Mucosa of descending colon (tissue), 3 donors: ENCODE measurements at places on chromosomes 5 and 9.

DNA sequence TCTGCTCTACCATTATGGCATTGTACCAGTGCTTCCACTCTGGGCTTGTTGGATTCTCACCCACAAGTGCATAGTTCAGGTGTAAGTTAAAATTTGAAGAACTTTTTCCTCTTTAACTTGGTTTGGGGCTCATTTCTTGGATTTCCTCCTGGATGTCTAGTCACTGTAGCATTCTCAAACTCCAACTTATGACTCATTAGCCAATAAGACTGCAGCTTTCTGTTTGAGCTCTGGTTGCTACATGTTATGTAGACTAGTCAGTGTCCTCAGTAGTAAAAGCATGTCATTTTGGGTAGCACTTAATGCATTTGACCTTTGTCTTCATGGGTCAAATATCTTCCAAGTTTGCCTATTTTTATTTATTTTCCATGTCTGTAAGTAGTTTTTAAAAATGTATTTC is 790.8 kb downstream of the BRINP1 start:
- no peak for DNase-seq

GRCh38 chr9:136229096-136230065 is 16.2 kb downstream of the QSOX2 start:
- DNase-seq, result no peak

DNA sequence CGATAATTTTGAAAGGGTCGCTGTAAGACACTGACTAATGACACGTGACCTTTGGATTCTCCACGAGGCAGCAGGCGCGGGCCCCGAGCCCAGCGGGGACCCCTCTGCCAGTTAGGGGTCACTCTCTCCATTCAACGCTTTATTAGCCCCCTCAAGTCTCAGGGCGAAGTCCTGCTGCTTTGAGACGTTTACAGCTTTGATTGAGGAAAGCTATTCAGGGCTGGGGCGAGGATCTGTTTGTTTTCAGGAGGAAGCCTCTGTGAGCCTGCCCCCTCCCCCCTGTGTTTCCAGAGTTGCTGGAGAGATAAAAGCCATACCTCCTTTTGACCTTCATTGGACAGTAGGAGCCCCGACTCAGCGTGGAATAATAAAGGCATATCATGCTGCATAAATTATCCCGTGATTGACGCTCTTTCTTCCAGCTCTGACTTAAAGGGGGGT is 31.4 kb upstream of the MSX2 start:
- DNase-seq, result no peak

DNA sequence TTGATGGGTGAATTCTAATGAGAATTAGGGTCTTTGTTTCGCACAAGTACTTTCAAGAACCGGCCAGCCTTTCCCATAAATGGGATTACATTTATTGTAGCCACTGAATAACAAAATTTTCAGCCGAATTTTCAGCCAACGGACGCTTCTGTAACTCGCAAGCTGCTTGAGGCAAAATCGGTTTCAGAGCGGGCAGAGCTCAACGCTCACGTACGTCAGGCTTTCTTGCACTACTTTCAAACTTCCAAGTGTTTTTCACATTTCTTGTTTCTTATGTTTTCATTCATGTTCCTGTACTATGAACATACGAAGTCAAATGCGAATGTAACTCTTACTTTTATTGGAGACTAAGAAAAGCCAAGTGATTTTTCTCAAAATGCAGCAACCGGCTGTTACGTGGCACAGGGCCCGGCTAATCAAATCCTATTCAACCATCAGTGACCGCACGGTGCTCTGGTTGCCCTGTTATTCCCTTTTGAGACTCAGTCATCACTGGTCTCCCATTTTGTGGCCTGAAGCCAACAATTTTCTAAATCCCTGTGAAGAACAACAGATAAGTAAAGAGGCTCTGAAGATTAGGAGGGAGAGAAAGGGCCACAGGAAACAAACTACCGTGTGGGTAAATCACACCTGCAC is 68.5 kb downstream of the SLC28A3 start:
- no peak for DNase-seq

DNA sequence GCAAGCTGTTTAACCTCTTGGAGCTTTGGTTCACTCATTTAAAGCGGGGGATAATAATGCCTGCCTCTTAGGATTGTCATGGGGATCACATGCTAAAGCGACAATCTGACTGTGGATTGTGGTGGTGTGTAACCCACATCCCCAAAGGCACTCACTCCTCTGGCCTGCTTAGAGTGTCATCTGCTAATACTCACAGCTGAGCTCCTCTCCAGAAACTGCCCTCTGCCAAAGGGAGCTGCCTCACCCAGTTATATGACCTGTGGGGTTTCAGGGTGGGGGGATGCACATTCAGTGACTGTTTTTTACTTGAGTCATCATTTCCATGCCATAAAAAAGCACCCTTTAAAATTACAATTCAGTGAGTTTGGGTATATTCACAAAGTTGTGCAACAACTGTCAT is 110.0 kb upstream of the SPOCK1 start:
- DNase-seq, result no peak

DNA sequence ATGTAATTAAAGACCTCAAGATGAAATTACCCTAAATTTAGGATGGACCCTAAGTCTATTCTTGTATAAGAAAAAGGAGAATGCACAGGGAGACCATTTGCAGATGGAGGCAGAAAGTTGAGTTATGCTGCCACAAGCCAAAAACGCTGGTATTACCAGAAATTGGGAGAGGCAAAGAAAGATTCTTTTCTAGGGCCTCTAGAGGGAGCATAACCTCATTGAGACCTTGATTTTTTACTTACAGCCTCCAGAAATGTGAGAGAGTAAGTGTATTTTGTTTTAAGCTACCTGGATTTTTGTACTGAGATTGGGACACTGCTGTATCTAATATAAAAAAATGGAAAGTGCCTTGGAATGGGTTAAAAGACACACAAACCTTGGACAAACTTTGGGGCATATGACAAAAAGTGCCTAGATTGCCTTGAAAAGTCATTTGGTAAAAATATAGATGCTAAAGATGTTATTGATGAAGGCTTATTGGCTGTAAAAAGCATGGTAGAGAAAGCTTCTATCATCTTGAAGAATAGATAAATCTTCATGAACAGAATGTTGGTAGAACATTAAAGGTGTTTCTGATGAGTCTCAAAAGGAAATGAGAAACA is 174.7 kb upstream of the PRDM9 start:
- no peak for DNase-seq

GRCh38 chr9:71210326-71210725 is 88.9 kb upstream of the TRPM3 start:
- no peak for DNase-seq

GRCh38 chr9:84163052-84163650 is 177.4 kb downstream of the SLC28A3 start:
- DNase-seq, result no peak

DNA sequence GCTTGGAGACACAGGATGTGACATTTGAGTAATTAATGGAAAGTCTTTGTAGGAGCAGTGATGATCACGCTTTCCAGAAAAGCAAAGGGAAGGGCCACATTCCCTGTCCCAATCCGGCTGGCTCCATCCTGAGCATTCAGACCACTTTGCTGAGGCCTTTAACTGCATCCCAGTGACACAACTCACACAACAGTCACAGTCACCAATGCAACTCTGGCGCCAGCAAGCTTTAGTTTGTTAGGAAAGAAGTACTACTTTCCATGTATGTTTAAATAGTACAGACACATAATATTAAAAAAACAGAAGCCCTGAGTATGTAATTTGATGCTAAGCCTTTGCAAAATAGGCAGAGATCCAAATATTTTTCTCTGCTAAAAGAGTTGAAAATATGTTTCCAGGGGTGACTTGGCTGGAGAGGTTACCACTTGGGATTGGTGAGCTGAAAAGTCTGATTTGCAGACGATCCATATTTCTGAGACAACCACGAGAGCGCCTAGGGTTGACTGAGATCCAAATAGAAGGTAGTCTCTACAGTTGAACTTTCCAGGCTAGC is 31.7 kb upstream of the GAS1 start:
- DNase-seq, result no peak

GRCh38 chr5:115194676-115195075 is 25.0 kb upstream of the TRIM36 start:
- no peak for DNase-seq

- no peak for DNase-seq
Observed at GRCh38 chr5:138657360-138657759, 82.2 kb upstream of the HSPA9 start.

- DNase-seq, result no peak
Observed at GRCh38 chr5:172690258-172691075, 49.4 kb downstream of the NEURL1B start.

DNA sequence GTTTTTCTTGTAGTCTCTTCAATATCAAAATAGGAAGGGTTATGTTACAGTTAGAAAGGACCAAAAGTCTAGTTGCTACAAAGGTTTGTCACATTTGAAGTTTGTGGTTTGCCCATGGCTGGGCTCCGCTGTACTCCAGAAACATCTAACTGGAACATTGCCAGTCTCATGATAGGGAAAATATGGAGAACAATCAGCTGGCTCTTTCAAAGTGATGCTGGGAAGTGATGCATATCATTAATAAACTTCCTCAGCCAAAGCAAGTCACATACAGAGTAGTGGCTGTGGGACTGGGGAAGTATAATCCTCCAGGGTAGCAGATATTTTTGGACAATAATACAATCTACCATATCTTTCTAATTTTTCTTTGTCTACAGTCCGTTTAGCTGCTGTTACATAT is 8.8 kb downstream of the BTF3 start:
- DNase-seq, result no peak

DNA sequence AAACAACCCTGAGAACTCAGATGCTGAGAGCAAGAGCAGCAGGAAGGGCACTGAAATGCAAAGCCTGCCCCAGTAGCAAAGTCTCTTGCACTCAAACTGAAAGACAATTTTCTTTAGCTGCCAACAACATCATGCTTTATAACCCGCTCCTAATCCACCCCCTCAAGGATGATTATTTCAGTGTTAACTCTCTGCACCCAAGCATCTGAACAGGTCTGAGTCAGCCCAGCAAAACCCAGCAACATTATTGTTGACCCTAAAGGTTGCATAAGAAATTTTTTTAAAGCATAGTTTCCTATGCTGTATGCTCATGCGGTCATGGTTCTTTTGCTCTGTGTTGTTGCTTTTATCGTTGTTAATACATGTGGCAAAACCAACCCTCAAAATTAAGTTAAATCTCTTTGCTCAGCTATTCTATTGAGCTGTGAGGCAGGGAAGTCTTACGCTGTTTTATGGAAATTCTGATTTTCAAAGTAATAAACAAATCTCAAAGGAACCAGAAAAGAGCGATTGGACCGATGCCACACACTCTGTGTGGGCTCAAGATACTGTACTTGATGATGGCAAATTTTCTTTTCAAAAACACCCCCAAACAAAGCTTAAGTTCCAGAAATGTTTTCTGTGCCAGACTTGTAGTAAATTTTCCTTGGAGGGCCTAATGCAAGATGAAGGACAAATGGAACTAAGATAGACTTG is 440.6 kb upstream of the MPDZ start:
- DNase-seq, result no peak

DNA sequence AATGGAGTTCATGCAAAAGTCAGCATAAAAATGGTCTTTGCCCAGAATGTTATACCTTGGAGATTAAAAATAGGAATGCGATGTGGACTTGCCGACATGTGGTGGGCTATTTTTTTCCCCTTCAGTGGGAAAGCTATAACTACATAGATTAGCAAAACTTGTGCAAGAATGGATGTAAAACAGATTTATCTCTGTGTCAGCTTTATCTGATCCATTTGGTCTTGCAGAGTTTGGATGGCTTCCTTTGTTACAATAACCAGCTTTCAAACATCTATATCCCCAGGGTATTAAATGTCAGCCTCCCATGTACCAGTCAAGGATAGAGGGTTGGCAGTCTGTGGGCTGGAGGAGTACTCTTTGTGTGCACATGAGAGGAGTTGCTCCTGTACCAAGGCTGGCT is 284.9 kb downstream of the TMEM38B start:
- no peak for DNase-seq

DNA sequence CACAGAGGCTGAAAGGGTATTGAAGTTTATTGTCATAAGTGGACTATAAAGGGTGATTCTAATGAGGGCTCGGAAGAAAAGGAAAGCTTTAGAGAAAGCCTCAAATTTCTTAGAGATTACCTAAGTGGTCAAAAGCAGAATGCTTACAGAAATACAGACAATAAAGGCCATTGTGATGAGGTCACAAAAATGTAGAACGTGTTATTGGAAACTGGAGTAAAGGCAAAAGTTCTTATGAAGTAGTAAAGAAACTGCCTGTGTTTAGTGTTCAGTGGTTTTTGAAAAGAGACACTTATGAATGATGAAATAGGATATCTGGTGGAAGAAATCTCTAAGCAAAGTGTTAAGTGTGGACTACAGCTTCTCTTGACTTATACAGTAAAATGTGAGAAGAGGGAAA is 726.9 kb downstream of the DNAH5 start:
- no peak for DNase-seq

- DNase-seq, result no peak
Observed at GRCh38 chr5:5995819-5996218, 382.5 kb downstream of the MED10 start.

DNA sequence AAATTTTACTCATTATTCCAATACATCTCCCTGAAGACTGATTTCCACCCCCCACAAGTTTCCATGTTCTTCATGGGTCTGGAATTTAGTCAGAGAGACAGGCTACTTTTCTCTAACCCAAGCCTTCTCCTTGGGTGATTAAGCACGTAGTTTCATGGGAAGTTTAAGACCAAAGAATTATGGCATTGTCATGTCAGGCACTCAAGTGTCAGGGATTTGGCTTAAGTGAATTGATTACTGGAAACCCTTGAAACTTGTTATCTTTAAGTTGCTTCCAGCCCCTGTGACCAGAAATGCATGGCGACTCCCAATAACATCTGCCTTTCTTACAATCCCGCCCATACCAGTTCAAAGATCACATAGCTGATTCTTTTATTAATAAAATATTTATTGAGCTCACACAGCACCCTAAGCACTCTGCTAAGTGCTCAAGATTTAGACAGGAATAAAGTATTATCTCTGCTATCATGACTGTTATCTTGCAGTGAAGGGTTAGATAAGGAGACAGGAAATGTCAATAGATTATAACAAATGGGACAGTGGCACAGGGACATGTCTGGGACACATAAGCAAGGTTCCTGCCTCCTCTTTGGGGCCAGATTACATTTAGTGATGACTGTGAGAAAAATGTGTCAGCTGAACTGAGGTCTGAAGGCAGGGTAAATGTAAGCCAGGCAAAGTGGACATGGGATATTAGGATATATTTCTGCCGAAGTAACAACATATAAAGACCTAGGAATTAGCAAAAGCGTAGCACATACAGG is 241.2 kb upstream of the TNC start:
- DNase-seq, result no peak

GRCh38 chr9:81183761-81184160 is 505.6 kb downstream of the TLE1 start:
- DNase-seq, result no peak
